ENCODE measurements at places on chromosomes 2 and 18.

- DNase-seq: no peak
Observed at GRCh38 chr2:20930928-20931327, 108.0 kb upstream of the LDAH start.

DNA sequence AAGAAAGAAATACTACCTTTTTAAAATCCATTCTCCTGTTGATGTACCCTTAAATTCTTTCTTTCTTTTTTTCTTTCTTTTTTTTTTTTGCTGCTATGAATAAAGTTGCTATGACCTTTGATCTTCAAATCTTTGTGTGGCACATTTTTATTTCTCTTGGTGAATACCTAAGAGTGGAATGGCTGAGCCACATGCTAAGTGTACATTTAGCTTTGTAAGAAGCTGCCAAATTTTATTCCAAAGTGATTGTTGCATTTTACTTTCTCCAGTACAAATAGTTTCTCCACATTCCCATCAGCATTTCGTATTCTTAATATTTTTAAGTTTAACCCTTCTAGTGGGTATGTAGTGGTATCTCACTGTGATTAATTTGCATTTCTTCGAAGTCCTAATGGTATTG, 88.8 kb upstream of the RAB27B start:
- DNase-seq: no peak

- DNase-seq: no peak
Observed at GRCh38 chr2:168639441-168639898, 163.0 kb upstream of the NOSTRIN start.

- DNase-seq: no peak
Observed at GRCh38 chr18:63339920-63340484, 20.4 kb upstream of the BCL2 start.

DNA sequence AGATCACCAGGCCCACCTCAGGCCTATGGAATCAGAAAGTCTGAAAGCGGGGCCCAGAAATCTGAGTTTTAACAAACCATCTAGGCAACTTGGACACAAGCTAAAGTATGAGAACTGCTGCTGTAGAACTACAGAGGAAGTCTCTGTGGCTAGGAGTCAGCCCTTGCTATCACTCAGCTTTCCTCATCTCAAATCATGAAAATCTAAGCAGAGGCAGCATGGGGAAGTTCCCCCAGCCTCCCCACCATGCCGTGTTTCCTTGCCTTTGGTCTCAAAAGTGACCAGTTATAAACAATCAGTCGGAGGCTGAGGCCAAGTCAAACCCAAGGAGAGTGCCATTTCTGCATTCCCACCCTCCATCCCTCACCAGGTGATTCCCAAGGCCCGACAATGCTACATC, 404.7 kb downstream of the BCL11A start:
- DNase-seq: no peak

- DNase-seq: no peak
Observed at GRCh38 chr2:50260886-50261285, 771.0 kb downstream of the NRXN1 start.

- no peak for DNase-seq
Observed at GRCh38 chr18:63374540-63374939, 7.5 kb upstream of the KDSR start.

DNA sequence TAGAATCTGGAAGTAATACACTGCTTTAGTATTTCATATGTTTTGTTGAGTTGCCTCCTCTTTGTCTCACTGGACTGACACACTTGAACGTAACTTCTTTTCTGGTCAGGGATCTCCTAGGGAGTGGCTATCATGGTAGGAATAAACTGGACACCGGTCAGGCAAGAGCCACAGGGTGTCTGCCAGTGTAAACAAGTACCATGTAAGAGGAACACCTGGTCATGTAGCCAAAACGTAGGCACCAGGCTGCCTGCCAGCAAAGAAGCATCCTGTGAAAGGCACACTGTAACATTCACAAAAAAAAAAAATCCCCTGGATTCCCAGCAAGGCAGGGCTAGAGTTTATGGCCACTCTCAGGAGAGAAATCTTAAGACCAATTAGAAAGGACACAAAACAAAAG, 372.8 kb upstream of the RND3 start:
- no peak for DNase-seq

DNA sequence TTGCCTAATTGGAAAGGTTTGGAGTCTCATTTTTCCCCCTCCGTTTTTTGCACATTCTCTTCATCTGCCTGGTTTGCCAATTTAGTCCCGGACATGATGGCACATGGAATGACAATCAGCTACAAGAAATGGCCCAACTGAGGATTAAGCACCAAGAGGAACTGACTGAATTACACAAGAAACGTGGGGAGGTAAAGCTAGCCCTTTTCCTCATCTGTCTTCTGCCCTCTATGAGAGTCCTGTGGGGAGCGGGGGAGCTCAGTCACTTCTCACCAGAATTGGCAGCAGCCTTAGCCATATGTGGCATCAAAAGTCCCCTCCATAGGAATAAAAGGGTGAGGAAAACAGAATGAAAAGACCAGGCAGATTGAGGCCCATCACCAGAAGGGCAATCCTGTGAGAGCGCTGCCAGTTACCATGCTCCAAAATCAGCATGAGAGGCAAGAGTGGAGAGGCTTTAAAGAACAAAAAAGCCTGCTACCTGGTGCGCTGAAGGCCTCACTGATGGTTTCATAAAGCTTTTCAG, 11.6 kb downstream of the ATG16L1 start:
- DNase-seq: no peak

- DNase-seq: no peak
Observed at GRCh38 chr2:183950673-183951072, 647.7 kb upstream of the ZNF804A start.

GRCh38 chr18:61664419-61665084, 228.3 kb downstream of the RNF152 start:
- DNase-seq: no peak

DNA sequence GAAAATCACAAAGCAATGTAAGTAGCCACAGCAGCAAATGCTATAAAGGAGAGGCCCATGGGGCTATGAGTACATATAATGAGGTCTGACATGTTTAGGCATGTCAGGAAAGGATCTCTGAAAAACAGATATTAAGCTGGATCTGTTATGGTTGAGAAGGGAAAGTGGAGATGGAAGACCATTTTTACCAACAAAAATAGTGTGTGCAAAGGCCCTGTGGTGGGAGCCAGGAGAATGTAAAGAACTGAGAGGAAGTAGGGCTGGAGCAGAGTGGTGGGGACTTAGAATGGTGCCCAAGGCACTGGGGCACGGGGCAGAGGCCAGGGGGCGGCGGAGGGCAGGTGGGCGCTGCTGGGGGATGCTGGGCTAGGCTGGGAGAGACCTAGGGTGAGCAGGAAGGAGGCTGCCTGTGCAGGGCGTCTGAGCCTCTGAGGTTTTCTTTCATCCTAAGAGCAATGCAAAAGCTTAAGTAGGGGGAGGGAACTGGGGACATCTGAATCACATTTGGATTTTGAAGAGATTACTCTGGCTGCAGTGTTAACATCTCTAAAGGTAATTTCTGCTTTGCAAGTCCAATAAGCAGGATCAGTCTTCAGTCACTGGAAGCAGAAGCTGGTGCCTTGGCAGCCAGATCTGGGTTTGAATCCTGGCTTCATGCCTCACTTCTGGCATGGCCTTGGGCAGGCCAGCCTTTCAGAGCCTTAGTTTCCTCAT, 4.9 kb upstream of the AGFG1 start:
- no peak for DNase-seq

DNA sequence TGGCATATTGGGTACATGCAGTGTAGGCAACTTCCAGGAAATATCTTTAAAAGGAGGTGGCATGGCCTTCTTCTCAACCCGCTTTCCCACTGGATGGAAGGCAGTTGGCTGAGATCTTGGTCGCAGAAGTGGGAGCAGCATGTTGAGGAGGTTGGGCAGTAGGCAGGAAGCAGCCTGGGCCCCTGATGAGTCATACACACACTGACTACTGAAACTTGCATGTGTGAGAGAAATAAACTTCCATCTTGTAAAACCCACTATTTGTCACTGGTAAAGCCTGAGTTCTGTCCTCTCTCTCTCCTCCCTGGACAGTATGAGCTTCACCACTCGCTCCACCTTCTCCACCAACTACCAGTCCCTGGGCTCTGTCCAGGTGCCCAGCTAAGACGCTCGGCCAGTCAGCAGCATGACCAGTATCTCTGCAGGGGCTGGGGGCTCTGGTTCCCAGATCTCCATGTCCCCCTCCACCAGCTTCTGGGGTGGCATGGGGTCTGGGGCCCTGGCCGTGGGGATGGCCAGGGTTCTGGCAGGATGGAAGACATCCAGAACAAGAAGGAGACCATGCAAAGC, 233.8 kb upstream of the SPRED2 start:
- DNase-seq: no peak

DNA sequence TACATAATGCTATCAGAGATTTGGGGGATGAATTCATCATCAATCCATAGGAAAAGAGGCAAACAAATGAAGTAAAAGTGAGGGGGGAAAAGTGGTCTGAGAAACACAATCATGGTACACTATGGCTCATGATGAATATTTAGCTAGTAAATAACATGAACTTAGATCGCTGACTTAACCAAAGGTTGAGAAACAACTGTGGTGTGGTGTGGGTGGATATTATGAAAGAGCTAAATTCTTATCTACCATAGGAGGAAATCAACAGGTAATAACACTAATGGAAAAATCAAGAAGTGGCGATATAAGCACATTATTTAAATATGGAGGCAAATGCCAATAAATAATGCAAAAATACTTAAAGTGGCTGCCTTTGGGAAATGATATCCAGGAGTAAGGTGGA, 12.2 kb upstream of the TPRKB start:
- no peak for DNase-seq

GRCh38 chr2:94871226-94872087, at the start of gene TEKT4:
Gene TEKT4, plus strand, starts transcription at chr2:94871430. Its CDS starts 150 bp downstream, at chr2:94871580.
- no peak for DNase-seq

GRCh38 chr18:53566626-53567025, 657.8 kb downstream of the MBD2 start:
- DNase-seq: no peak

DNA sequence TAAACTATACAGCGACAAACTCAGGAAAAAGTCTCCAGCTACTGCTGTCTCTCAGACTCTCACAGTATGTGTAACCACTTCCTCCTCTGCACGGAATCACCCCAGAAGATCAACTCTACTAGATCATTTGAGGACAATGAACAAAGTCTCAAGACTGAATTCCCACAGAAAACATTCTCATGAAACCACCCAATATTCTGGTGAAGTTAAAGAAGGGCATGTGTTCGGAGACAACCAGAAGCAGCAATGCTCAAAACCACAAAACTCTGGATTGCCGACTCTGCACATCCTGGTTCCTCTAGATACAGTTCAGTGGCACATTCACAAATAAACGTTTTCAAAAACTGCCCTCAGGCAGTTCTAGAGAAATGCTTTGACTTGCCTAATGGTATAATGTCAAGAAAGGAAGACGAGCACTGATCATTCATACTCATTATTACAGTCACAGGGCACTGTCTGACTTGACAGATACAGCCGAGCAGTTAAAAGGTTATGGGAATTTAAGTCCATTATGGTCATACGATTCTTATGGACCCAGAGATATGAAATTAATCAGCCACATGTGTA, 91.9 kb upstream of the STK17B start:
- no peak for DNase-seq

GRCh38 chr18:697800-698199, 14.6 kb downstream of the ENOSF1 start:
- no peak for DNase-seq

- DNase-seq: no peak
Observed at GRCh38 chr18:12960853-12961397, 13.1 kb downstream of the SEH1L start.

- no peak for DNase-seq
Observed at GRCh38 chr2:171146071-171146470, 14.6 kb downstream of the TLK1 start.

DNA sequence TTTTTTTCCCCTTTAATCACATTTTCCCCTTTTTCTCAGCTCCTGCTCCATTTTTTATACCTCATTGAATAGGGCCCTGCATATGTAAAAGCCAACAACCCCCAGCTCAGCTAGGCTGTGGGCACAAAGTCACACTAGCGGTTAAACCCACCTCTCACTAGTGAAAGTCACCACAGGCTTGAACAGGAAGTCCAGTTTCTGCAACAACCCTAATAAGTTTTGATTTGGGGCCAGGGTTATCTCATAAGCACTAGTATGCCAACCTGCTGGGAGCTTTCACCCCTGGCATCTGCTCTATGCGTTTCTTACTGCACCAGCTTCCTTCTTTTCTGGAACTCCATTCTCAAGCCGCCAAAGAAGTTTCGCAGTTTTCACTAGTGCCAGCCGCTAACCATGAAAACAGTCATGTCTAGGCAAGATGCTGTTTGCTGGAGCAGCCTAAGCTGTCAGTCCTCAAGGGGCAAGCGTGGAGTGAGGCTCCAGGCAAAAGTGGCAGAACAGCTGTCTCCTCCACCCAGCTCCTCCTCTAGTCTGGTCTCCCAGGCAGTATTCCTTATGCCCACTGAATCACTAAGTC, 197.0 kb upstream of the MEIS1 start:
- no peak for DNase-seq

GRCh38 chr2:120343433-120344105, 2.4 kb upstream of the INHBB start:
- DNase-seq: peak; percentile 64

DNA sequence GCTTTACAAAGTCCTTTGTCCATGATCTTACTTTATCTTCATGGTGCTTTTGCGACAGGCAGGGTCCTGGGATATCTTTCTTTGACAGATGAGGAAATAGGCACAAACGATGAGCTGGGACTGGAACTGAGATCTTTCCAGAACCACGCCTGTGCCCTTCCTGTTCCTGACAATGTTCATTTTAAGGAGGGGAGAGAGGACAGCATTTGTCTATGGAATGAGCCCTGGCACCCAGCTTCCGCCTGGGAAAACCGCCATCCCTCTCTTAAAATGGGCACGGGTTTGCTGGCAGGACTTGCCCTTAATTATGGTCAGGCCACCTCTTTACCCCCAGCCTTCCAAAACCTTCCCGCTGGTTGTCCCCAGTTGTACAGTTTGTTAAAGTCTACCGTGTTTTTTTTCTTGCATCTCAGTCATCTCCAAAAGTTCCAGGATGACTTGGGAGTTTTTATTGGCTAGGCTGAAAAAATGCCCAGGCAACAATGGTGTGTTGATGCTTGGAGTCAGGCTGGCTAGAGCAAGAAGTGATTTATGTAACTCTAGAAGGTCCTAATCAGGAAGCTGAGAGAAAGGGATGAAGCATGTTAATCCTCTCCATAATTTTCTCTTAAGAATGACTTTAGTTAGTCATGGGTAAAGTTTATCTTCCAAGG, 264.9 kb upstream of the EPAS1 start:
- no peak for DNase-seq

Measured in liver (tissue), 10 donors.